ENCODE measurements at places on chromosomes 4 and X. TPM values are rescaled to one million over a fixed set of nuclear protein-coding genes. Genes with fewer than 3 reads are reported as not detected.

ADRA2C gene
- total RNA-seq, result not detected

SH2D1A gene
- 32.3 TPM for total RNA-seq

S100P gene
- total RNA-seq, result 20.3 TPM

MID2 gene
- 9.0 TPM for total RNA-seq

SSX2B gene
- total RNA-seq, result not detected

HDX gene
- 1.0 TPM for total RNA-seq

GYG2 gene
- total RNA-seq, result not detected

NDP gene
- total RNA-seq, result not detected

MAGEA3 gene
- total RNA-seq, result not detected

NHS gene
- 4.8 TPM for total RNA-seq

CXorf65 gene
- total RNA-seq, result 12.6 TPM

CXCL1 gene
- total RNA-seq, result not detected

CXCL11 gene
- total RNA-seq, result not detected

DNA sequence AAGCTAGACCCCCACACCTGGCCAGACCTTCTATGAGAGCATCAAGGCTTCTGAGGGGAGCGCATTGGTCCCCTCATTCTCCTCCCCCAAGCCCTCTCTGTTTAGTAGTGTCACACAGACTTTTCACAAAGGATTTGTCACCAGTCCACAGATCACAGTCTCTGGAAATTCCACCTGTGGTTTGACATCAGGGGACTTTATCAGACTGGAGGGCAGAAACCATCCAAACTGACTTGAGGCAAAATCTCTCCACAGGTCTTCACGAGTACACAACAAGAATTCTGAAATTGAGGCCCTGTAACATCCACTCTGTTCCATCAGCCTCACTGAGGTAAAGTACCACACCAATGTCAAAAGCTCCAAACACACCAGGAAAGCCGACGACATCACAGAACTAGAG is 112.5 kb downstream of the SH3KBP1 start:
- peaks cover 70% of the 10 kb centered on the region for H3K4me1 ChIP-seq
- H3K27me3 ChIP-seq, result no peaks in the 10 kb centered on the region
- peak overlapping the region; percentile 88 for H3K27ac ChIP-seq
- H3K4me3 ChIP-seq, result peak overlapping the region; percentile 37
- DNase-seq, result peak; percentile 43

- H3K4me3 ChIP-seq, result peak overlapping the region; percentile 62
- no peak overlapping the region for H3K27ac ChIP-seq
- peaks cover 8% of the 10 kb centered on the region for H3K4me1 ChIP-seq
- no peaks in the 10 kb centered on the region for H3K36me3 ChIP-seq
- H3K27me3 ChIP-seq, result peaks cover 26% of the 10 kb centered on the region
Measured at GRCh38 chrX:86148594-86148993, 343 bp downstream of the DACH2 start.

DNA sequence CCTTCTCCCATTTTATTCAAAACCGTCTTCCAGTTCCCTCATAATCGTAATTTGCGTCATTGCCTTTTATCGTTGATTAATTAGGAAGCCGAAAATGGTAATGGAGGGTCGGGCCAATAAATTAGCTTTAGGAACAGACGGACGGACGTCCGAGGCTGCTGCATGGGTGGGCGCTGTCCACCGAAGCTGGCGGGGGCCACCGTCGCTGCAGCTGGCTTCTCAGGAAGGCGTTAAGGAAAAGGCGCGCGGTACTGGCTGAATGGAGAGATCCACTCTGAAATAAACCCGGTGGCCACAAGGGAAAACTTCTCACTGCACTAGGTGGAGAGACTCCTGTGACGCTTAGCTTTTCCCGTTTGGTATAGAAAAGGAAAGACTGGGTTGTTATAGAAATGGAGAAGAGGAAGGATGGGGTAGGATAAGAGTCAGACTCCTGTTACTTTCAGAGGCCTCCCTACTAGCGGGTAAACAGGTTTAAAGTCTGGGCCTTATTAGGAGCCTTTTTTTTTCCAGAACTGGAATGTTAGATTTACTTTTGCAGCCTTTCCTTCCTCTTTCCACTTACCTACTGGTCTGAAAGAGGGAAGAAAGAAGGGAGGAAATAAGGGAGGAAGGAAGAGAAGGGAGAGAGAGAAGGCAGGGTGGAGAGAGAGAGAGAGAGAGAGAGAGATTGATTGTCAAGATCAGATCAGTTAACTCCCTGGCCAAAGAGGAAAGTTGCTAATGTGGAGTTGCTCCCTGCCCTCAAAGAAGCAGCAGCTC is 11.3 kb upstream of the PRDM8 start:
- peaks cover 7% of the 10 kb centered on the region for H3K27me3 ChIP-seq
- H3K27ac ChIP-seq, result no peak overlapping the region
- H3K36me3 ChIP-seq, result no peaks in the 10 kb centered on the region
- H3K4me3 ChIP-seq, result peak overlapping the region; percentile 88

- H3K36me3 ChIP-seq, result no peaks in the 10 kb centered on the region
- no peak overlapping the region for H3K4me3 ChIP-seq
- DNase-seq, result no peak
Measured at GRCh38 chr4:173045571-173045970, 123.0 kb upstream of the GALNT7 start.

DNA sequence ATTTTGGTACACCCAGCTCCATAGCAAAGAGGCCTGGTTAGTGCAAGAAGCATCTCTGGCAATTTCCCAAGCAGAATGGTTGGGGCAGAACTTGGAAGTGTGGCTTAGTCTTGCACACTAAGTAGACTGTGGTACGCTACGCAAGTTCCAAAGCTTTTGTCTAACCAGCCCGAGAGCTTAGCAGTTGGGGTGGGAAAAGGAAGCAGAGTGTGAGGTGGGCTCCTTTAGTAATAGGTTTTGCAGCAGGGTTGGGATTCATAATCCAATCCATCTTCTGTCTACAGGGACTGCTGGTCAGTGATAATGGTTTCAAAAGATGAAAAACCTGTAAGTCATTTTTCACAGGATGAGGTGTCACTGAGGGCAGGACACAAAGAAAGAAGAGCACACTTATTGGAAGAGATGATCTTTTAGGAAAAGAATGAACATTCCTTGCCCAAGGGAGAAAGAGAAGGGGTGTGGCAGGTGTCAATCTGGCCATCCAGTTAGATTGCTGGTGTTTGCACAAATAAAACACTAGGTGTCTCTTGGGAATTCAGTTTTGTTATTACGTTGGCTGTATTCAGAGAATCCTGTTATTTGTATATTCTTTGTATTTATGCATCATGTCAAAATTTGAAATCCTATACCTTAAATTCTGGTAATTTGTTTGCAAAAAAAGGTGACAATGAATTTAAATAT is 244.3 kb downstream of the GPAT3 start:
- peaks cover 4% of the 10 kb centered on the region for H3K27me3 ChIP-seq
- H3K36me3 ChIP-seq, result no peaks in the 10 kb centered on the region
- no peaks in the 10 kb centered on the region for H3K4me1 ChIP-seq
- DNase-seq, result no peak

DNA sequence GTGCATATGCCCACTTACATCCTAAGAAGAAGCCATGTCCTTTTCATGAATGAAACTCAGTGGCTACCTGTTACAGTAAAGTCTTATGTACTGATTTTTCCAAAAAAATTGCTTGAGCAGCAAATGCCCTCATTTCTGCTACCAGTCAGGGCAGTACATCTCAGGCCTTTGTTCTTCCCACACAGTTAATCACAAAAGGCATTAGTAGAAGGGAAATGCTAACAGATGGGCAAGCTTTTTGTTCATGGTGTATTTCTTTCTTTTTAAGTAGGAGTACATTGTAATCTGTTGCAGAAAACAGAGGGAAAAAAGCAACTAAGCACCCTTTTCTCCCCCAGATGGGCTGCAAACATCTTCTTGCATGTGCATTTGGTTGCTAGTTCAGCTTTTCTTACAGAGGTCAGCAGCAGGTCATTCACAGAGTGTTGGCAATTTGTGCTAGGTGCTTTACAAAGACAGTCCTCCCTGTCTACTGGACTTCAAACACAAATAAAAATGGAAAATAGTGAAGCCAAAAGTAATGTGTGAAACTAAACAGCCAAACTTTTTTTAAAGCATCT is 373.4 kb downstream of the PRDM5 start:
- H3K4me3 ChIP-seq, result no peak overlapping the region
- no peak overlapping the region for H3K27ac ChIP-seq
- DNase-seq, result no peak

DNA sequence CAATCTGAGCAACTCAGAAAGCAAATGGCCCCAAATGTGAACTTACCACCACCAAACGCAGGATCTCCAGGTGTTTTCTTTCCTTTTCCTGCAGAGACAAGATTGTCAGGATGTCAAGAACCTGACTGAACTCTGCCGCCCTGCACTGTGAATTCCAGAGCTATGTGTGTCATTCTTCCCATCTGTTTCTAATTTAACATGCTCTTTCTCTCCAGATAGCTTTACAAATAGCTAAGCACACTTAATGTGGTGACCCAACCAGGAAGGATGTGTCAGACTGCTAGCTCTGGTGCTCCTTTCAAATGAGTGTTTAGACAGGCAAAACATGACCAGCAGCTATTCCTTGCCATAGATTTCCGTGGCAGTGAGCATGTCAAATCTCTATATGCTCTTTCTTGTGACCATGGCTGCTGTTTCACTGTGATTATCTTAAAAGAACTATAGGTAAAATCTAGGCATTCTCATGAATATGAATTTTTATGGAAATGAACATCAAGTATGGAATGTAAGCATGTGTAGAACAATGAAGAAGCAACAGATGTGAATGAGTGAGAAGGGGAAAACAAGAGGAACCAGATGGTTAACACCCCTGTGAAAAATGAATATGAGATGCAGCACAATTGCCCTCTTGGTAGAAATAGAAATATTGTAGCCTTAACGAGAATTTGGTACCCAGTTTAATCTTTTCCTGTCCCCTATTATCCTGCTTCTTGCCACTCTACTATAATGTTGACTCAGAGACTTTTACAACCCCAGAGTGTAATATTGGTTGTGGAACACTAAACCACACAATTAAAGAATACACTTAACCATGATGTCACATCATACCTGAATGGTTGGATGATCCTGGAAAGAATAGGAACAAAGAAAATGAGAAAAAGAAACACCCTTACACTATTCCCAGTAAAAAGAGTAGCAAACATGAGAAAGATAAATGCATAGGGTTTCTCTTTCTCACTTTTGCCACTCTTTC is 247.8 kb upstream of the DKK2 start:
- no peak overlapping the region for H3K4me3 ChIP-seq
- H3K27ac ChIP-seq, result no peak overlapping the region
- H3K27me3 ChIP-seq, result no peaks in the 10 kb centered on the region
- no peaks in the 10 kb centered on the region for H3K36me3 ChIP-seq
- H3K4me1 ChIP-seq, result no peaks in the 10 kb centered on the region

DNA sequence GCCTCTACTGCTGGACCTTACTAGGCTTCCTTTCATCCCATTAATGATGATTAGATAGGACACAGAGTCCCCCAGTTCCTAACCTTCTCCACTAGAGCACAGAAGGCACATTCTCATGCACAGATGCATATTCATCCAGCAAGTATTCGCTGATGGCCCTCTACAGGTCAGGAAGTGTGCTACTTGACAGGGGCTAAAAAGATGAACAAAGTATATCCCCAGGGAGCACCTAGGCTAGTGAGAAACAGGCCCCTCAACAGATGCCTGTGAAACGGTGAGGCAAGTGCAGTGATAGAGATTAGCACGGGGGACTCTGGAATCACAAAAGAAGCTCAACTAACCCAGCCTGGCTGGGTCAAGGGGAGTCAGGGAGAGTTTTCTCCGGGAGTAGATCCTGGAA is 95.8 kb downstream of the MGST2 start:
- H3K27me3 ChIP-seq, result no peaks in the 10 kb centered on the region
- no peak overlapping the region for H3K4me3 ChIP-seq
- H3K27ac ChIP-seq, result no peak overlapping the region

- peaks cover 22% of the 10 kb centered on the region for H3K27me3 ChIP-seq
- H3K4me3 ChIP-seq, result no peak overlapping the region
- H3K4me1 ChIP-seq, result no peaks in the 10 kb centered on the region
- H3K27ac ChIP-seq, result no peak overlapping the region
- no peaks in the 10 kb centered on the region for H3K36me3 ChIP-seq
Measured at GRCh38 chr4:184893801-184894571, 68.2 kb upstream of the ACSL1 start.

GRCh38 chr4:75980576-75980975 is 10.2 kb downstream of the SDAD1 start:
- H3K4me3 ChIP-seq, result no peak overlapping the region
- H3K36me3 ChIP-seq, result peaks cover 43% of the 10 kb centered on the region
- no peak for DNase-seq
- H3K4me1 ChIP-seq, result no peaks in the 10 kb centered on the region

- no peaks in the 10 kb centered on the region for H3K27me3 ChIP-seq
- H3K4me1 ChIP-seq, result peaks cover 35% of the 10 kb centered on the region
- peak; percentile 59 for DNase-seq
Measured at GRCh38 chr4:6855692-6856297, 53.8 kb upstream of the TBC1D14 start.

- H3K4me1 ChIP-seq, result no peaks in the 10 kb centered on the region
- peaks cover 3% of the 10 kb centered on the region for H3K27me3 ChIP-seq
- no peaks in the 10 kb centered on the region for H3K36me3 ChIP-seq
Measured at GRCh38 chr4:149120331-149121022, 678.3 kb upstream of the NR3C2 start.

DNA sequence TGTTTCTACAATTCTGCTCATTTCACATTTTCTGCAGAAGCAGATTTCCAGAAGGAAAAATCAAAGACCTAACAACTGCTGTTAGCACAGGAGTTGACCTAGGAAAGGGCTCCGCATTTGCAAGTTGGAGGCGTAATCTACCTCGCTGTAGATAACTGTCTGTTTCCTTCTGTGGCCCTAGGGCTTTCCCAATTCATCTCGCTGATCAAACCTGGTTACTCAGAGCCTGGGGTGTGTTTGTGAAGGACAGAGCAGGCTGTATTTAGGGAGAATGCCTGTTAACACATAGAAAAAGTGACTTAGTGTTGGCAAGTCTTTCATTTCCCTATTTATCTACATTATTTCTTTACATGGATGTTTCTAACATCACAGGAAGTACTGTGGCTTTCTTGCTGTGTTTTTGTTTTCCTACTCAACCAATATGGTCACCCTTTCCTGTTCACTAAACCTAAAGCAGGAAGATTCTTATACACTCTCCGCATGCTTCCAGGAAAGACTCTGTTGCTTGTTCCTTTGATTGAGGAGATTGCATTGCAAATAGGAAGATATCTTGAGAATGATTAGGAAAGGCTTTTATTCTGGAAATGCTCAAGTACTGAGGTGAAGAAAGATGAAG is 40.5 kb downstream of the AGA start:
- H3K27me3 ChIP-seq, result peaks cover 1% of the 10 kb centered on the region
- no peaks in the 10 kb centered on the region for H3K36me3 ChIP-seq
- H3K4me3 ChIP-seq, result no peak overlapping the region

- peak; percentile 62 for DNase-seq
- peaks cover 35% of the 10 kb centered on the region for H3K4me1 ChIP-seq
- H3K36me3 ChIP-seq, result peaks cover 2% of the 10 kb centered on the region
- peak overlapping the region; percentile 84 for H3K27ac ChIP-seq
- H3K27me3 ChIP-seq, result no peaks in the 10 kb centered on the region
- H3K4me3 ChIP-seq, result peak overlapping the region; percentile 39
Measured at GRCh38 chr4:42671431-42672194, 14.7 kb upstream of the ATP8A1 start.

DNA sequence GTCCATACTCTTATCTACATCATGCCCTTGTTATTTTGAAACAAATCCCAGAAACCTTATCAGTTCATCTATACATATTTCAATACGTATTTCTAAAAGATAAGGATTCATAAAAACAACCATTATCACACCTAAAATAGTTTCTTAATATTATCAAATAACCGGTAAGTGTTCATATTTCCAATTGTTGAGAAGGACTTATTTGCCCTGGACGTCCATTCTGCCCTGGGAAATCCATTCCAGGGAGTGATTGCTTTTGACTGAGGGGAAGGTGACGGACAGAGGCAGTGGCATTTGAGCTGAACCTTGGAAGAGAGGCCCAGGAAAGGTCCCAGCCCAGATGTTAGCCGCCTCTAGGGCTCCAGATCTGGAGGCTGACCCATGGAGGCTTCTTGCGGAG is 49.6 kb downstream of the STARD8 start:
- H3K27ac ChIP-seq, result no peak overlapping the region
- H3K4me1 ChIP-seq, result peaks cover 6% of the 10 kb centered on the region
- no peaks in the 10 kb centered on the region for H3K36me3 ChIP-seq
- no peak for DNase-seq
- H3K4me3 ChIP-seq, result no peak overlapping the region

Data from activated CD4-positive, alpha-beta memory T cell treated with anti-CD3 and anti-CD28 coated beads for 36 hours (primary cell).